ENCODE measurements at places on chromosomes 5 and 9. TPM values are rescaled to one million over a fixed set of nuclear protein-coding genes. Genes with fewer than 3 reads are reported as not detected.

DNA sequence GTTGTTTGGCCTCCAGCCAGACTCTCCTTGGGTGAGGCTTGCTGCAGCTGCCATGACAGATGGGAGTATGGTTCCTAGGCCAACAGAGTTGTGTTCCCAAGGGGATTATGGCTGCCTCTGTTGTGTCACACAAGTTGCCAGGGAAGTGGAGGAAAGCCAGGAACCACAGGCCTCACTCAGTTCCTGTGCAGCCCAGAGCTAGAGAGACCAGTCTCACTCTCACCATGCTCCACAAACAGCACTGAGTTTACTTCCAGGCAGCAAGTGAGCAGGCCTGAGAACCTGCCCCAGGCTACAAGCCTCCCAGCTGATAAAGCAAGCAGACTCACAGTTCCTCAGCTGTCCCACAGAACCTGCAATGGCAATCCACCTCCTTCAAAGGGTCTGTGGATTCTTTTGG lies 273.6 kb upstream of the TAS2R1 start:
- DNase-seq, result no peak

DNA sequence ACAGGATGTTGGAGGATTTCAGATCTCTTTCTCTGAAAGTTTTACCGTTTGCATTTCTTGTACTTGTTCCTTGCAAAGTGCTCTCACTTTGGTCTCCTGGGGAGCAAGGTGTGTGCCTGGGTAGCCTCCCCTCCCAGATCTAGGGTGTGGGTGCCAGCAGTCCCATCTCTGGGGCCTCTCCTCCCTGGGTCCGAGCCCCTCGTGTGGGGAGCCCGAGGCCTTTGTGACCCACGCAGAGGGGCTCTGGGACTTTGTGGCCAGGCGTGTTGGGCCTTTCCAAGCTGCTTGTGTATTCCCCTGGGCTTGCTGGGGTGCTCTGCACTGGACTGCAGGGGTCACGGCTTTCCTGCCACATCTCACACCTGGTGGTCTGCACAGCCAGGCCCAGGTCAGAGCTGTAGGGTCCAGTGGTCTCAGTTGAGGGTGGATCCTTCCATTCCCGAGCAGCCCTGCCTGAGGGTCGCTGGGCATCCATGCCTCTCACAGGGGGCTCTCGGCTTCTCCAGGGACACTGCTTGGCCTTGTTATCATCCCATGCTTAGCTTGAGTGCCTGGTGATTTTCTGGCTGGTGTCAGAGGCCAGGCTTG lies 96.3 kb downstream of the CACNA1B start:
- DNase-seq, result no peak

Gene GHR
- 0.05 TPM for total RNA-seq

- DNase-seq, result no peak
These were observed 55.2 kb upstream of the TUSC1 start for GRCh38 chr9:25733336-25733982.

- DNase-seq, result no peak
These were observed 176.8 kb upstream of the RASEF start for GRCh38 chr9:83239747-83240146.

DNA sequence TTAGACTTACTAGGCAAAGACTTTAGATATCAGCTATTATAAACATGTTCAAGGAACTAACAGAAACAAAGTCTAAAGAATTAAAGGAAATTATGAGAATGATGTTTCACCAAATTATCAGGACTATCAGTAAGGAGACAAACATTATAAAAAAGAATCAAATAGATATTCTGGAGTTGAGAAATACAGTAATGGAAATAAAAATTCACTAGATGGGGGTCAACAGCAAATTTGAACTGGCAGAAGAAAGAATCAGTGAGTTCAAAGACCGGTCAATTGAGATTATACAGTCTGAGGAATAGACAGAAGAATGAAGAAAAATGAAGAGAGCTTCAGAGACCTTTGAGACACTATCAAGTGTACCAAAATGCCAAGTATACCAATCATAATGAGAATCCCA lies 9.6 kb upstream of the IL13 start:
- no peak for DNase-seq

GRCh38 chr5:95672641-95673040 lies 10.2 kb downstream of the SPATA9 start:
- no peak for DNase-seq

DNA sequence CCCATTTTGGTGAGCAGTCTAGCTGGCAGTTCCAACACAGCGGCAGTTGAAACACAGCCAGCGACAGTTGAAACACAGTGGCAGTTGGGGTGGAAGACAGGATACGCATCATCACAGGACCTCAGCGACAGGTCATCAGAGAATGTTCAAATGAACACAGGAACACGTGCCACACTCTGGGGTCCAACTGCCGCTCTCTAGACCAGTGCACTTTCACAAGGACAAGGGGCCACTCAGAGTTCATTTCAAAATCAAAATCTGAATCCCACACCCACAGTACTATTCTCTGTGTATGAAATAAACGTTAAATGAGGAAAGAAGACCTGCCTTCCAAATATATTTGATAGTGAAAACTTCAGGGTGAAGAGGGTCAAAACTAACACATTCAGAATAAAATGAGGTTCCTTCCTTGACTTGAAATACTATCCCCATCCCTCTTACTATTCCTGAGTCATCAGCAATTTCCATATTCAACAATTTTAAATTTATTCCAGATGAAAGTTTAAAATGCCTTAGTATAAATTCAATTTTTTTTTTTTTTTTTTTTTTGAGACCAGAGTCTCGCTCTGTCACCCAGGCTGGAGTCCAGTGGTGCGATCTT lies 53.0 kb upstream of the SIMC1 start:
- DNase-seq, result no peak

DNA sequence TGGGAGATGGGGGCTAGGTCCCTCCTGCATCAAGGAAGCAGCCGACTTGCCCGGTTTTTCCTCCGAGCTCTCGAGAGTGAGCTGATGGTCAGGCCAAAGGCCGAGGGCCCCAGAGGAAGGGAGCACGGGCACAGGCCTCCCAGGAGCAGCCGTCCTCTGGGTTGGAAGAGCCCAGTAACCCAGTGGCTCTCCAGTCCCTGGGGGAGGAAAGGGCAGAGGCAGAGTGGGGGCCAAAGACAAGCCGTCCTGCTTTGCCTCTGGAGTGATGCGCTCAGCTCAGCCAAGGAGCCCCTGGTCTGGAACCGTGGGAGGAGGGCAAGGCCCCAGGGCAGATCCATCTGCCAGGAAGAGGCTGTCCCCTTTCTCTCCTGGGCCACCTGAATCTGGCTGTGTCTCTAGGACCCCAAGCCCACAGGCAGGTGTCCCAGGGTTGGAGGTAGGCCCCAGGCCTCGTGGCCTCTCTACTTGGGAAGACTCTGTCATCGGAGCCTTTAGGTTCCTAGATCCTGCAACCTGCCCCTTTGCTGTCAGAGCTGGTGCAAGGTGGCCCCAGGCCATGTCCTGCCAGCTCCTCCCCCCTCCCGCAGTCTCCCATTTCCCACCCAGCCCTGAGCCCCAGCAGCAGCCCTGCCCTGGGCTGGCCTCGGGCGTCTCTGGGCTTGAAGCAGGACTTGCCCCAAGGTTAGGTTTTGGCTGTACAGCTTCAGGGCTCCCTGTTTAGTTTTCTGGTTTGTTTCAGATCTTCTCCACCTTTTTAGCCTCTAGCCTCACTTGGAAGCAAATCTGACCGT lies 224.1 kb downstream of the CACNA1B start:
- DNase-seq, result no peak

DNA sequence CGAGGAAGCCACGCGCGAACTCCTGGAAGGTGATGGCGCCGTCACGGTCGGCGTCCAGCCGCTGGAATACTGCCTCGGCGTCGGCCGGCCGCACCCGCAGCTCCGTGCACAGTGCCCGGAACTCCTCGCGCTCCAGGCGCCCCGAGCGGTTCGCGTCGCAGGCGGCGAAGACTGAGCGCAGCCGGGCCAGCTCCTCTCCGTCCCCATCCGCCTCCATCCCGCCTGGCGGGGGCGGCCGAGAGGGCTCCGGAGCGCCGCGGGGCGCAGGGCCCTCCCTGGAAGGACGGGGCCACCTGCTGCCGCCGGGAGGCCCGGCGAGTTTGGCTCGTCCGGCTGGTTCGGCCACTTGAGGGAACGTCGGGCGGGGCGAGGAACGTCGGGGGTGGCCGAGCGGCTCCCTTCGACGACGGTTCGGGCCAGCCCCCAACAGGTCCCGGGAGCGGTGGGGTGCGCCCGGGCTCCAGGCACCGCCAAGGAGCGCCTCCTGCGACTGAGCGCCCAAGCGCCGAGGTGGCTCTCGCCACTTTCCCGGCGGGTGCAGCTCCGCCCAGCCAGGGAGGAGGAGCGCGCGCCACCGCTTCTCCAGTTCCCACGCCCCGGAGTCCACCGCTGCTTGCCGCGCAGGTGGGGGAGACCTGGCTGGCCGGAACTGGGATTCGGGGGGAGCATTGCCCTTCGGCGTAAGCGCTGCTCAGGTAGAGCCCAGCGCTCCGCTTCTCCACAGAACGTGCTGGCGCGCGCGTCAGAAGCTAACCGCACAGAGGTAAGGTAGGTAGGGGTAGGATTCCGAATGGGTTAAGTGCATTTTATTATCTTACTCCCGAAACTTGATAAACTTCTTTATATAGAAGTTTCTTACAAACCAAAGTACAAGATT lies at the start of gene RASEF:
RASEF (minus strand) TSS at position 492 of the 877 bp plus-strand sequence; CDS start at position 217, 275 bp downstream.
- DNase-seq, result peak; percentile 29

Gene ADAMTS13
- 0.24 TPM for total RNA-seq

DNA sequence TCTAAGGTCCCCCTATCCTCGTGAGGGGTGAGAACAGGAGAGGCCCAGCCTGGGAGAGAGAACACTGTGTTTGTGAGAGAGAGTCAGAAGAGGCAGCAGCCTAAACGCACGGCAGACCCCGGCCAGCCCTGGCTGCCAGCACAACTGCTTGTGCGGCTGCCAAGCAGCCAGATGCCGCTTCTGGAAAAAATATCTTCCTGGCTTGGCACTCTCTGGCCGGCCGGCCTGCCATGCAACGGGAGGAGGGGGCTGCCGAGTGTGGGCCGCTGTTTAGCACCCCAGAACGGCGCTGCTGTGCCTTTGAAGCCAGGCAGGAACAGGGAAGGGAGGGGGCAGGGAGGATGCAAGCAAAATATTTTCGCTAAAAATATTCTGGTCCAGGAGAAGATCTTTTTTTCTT lies 105.0 kb downstream of the FGF18 start:
- no peak for DNase-seq

DNA sequence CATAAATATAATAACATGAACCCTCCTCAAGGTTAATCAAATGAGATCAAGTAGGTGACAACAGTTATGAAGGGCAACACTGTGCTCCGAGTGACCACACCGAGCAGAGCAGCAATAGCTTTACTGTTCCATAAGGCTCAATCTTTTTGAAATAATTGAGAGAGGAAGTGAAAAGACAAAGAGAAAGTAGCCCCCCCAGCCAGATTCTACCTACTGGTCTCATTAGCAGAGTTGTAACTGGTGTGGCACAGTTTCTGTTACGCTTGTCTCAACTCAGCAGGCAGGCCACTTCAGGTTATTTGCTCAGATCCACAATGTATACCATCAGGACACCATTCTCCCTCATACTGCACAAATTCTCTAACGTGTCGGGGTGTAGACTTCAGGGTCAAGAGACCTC lies 14.0 kb downstream of the PRUNE2 start:
- no peak for DNase-seq

Gene SV2C
- total RNA-seq, result not detected

Gene CHD1
- 61.0 TPM for total RNA-seq

DNA sequence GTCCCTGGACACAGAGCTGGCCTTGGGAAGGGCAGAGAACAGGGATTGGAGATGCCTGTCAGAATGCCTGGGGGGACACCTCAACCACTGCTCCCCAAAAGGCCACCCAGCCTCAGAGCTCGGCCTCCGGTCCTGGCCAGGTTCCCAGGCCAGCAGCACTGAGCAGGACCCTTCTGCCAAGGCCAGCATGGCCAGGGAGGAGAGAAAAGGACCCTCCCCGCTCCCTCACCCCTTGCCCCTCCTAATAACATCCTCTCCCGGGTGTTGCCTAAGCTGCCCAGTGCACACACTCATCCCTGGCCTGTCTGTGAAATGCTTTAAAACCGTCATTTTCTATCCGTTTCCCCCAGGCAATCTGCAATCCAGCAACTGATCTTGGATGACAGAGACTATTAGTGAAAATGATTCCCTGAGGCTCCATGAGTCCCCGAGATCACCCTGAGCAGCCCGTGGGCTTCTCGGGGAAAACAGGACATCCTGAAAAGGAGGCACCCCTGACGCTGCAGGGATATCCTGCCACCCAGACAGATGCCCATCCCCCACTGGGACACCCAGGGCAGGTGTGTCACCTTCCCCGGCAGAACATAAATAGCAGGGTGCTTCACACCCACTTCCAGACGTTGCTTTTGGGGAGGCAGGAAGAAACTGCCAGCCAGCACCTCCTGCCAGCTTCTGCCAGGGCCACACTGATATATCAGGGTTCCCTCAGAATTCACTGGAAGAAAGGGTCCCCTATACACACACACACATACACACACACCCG lies 75.3 kb downstream of the ADAMTS2 start:
- no peak for DNase-seq

- peak; percentile 100 for DNase-seq
These were observed 29.5 kb downstream of the TGFBI start for GRCh38 chr5:136058039-136058971.

Gene BOD1
- total RNA-seq, result 128 TPM

GRCh38 chr9:38435521-38435920 lies 11.3 kb upstream of the IGFBPL1 start:
- DNase-seq, result no peak

DNA sequence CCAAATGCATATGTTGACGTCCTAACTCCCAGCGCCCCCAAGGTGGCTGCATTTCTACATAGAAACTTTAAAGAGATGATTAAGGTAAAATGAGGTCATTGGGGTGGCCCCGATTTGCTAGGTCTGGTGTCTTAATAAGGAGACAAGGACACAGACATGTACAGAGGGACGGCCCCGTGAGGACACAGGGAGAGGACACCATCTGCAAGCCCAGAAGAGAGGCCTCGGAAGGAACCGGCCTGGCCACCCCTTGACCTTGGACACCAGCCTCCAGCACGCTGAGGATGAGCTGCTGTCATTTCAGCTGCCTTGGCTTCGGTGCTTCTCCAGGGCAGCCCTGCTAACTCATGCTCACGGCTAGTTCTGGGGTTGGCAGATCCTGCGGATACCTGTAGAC lies 73.2 kb downstream of the MRPL36 start:
- peak; percentile 38 for DNase-seq

GRCh38 chr9:17824191-17824590 lies 245.3 kb downstream of the SH3GL2 start:
- no peak for DNase-seq

DNA sequence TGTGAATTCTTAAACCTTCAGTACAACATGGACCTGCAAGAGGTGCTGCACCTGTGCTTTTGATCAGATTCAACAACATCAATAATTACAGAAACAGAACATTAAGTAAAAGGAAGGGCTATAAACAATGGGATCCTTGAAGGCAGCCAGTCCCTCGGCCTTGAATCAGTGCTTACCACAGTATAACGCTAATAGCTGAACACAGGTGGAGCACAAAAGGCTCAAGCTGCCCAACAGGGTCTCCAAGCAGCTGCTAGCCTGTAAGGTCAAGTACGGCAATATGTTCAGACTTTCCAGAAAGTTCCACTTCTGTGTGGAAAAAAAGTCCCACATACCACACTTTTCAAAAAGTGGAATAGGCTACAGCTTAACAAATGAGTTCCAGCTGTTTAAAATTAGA lies 61.9 kb upstream of the ITGA1 start:
- no peak for DNase-seq
